ENCODE measurements at places on chromosomes 5 and 9.

DNA sequence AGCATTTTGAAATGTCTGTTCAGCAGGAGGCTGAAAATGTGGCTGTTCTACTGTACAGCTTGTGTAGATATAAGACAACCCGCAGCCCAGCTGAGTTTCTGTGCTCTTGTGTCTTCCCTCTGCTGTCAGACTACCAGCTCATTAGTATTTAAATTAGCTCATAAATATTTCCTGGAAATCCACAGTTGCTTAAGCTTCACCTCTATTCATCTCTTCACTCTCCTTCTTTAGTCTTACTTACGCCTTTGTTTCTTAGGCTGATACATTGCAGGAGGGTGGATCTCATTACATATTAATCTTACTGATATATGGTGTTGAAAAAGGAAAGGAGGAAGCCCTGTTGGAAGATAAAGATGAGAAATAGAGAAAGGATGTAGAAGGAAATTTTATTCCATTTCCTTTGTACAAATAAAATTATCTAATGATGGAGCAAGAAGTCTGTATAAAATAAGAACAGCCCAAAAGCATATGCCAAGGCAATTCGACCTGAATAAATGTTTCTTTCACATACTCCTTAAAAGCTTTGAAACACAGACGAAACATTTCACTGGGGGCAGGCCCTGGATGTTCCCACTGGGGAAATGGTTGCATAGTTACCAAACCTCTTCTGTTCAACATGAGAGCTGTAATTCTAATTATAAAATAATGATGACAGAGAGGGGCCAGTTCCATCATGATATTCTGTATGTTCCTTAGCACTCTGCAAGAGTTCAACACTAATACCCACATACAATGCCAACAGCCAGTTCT lies 111.8 kb upstream of the APC start:
- DNase-seq, result no peak

DNA sequence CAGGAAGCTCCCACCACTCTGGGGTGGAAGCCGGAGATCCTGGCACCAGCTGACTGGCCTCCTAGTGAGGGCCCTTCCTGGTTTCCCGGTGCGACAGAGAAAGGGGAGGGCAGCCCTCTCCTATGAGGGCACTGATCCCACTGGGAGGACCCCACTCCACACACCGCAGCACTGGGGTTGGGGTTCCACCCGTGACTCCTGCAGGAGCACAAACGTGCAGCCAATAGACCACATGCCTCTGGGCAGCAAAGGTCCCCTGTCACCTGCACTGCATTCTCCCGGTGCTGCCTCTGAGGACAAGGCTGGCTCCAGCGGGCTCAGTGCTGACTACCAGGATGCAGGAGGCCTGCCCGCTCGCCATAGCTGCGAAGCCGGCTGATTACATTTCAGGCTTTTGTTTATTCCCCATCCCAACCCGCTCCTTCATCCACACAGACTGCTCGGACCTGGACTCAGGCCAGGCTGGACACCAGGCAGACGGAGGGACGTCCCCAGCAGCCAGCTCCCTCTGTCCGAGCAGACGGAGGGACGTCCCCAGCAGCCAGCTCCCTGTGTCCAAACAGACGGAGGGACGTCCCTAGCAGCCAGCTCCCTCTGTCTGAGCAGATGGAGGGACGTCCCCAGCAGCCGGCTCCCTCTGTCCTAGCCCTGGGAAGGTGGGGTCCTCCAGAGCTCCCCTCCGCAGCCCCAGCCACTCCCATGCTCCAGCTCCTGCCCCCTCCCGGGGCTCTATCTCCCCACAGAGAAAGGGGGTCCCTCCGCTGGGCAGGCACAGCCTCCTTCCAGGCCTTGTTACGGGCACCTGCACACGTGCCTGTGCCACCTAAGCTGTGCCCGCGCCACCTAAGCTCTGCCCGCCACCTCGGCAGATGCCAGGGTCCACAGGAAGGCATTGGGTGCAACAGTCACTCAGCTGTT lies 8.8 kb upstream of the CEP72 start:
- no peak for DNase-seq

DNA sequence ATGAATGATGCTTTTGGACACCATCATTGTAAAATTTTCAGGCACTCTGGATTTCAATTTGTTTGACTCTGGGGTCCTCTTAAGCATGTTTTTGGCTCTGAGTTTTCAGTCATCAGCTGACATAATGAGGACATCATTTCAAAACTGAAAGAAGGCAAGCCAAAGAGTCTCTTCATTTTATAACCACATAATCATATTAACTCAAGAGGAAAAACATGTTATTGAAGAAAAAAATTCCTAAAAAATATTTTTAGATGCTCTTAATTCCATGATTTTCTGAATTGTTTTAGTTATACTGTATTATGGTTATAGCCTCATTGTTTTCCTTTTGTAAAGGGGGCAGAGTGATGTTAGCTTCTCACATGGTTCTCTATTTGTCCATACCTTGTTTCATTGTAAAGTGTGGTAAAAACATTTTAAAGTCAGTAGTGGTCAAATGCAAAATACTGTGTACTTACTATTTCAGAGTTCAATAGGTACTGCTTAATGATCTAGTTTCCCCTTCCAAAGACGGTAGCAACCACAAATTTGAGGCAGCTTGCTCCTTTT lies 472.1 kb downstream of the DMRT2 start:
- DNase-seq, result no peak

- DNase-seq, result no peak
These were observed 26.6 kb upstream of the PIP5K1B start for GRCh38 chr9:68678430-68678829.

DNA sequence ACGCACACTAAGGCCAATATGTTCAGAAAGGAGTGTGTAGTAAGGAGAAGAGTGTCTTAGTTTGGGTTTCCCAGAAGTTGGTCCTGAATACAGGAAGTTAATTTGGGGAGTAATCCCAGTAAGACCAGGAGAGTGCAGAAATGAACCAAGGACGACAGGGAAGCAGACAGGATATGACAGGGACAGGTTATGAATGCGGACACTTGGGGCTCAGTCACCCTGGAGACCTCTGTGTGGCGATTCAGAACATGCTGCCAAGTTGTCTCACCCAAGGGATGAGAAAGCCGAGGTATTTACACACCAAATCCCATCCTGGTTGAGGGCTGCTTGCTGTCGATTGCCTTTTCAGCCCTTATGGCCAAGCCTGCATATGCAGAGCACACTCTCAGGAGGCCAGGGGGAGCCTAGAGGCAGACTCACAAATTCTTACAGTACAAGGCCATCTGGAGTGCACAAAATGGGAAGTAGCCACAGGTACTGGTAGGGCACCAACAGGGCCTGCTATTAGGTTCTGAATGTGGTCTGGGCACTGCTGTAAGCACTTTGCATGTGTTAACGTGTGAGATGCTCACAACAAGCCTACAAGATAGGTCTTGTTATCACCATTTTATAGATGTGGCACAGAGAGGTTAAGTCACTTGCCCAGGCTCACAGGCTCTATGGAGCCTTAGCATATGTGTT lies 233.1 kb upstream of the ANKRD55 start:
- DNase-seq, result no peak

- no peak for DNase-seq
These were observed 2.2 kb upstream of the SLC38A9 start for GRCh38 chr5:55714339-55714738.

DNA sequence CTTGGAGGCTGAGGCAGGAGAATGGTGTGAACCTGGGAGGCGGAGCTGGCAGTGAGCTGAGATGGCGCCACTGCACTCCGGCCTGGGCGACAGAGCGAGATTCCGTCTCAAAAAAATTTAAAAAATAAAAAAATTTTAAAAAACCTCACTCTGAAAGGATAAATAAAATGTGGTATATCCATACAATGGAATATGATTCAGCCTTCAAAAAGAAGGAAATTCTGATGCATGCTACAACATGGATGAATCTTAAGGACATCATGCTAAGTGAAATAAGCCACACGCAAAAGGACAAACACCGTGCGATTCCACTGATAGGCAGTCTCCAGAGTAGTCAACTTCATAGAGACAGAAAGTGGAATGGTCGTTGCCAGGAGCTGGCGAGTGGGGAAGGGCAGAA lies 8.4 kb downstream of the DBN1 start:
- DNase-seq, result no peak

DNA sequence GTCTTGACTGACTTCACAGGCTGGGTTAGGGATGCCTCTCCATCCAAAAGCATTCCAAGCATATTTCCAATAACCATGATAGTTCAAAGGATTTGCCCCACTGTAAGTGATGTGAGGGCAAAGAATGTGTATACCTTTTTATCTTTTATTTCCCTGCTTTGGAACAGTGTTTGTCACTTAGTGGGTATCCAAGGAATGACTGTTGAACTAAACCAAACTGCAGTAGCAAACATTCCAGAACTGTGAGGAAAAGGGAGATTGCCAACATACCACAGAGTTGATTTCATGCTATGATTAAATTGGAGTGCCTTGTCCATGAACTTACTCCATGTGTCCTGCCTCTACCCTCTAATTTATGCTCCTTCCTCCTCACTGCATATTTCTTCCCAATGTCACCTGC lies 400.0 kb downstream of the KIAA0825 start:
- no peak for DNase-seq

DNA sequence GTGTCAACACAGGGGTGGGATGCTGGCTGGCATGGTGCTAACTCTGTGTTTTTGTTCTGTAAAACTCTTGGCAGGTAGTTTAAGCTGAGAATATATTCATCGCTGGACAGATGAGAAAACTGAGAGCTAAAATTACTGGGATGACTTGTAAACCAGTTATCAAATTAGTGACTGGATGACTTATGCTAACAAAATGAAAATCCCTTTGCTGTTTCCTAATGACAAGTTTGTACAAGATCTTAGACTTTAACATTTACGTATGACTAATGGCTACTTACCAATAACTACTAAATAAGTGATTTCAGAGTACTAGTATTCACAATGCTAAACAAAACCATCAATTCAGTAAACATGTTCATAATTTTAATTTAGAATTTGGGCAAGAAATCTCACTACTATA lies 854.8 kb upstream of the ARRDC3 start:
- no peak for DNase-seq
